ENCODE measurements at places on chromosomes 3 and 15. TPM values are rescaled to one million over a fixed set of nuclear protein-coding genes. Genes with fewer than 3 reads are reported as not detected.

The ITIH1 gene
- not detected for total RNA-seq

The CD200R1L gene
- total RNA-seq, result not detected

The ROBO1 gene
- 42.6 TPM for total RNA-seq

The CHP1 gene
- total RNA-seq, result 164 TPM

The FOXL2 gene
- not detected for total RNA-seq

The TMEM44 gene
- total RNA-seq, result 16.3 TPM

The PLA2G4D gene
- not detected for total RNA-seq

The ERICH6 gene
- not detected for total RNA-seq

The SLC51A gene
- not detected for total RNA-seq

The SAMD7 gene
- total RNA-seq, result not detected

The GOLGA6L7 gene
- total RNA-seq, result not detected

The DAZL gene
- total RNA-seq, result 0.10 TPM

The KLF15 gene
- 21.9 TPM for total RNA-seq

The GOLGA8G gene
- total RNA-seq, result not detected

The BSN gene
- total RNA-seq, result 0.10 TPM

The HRH1 gene
- 13.8 TPM for total RNA-seq

The ATP13A5 gene
- not detected for total RNA-seq

The CCDC191 gene
- 1.4 TPM for total RNA-seq

The FEZF2 gene
- total RNA-seq, result not detected

The RAB7A gene
- 116 TPM for total RNA-seq

The SLC7A14 gene
- total RNA-seq, result 0.06 TPM

The RASL12 gene
- 6.7 TPM for total RNA-seq

Measured in cardiac ventricle fibroblast (primary cell).